ENCODE measurements at places on chromosomes 3 and 15.

GRCh38 chr3:123663977-123664376, 79.1 kb upstream of the HACD2 start:
- DNase-seq: no peak

DNA sequence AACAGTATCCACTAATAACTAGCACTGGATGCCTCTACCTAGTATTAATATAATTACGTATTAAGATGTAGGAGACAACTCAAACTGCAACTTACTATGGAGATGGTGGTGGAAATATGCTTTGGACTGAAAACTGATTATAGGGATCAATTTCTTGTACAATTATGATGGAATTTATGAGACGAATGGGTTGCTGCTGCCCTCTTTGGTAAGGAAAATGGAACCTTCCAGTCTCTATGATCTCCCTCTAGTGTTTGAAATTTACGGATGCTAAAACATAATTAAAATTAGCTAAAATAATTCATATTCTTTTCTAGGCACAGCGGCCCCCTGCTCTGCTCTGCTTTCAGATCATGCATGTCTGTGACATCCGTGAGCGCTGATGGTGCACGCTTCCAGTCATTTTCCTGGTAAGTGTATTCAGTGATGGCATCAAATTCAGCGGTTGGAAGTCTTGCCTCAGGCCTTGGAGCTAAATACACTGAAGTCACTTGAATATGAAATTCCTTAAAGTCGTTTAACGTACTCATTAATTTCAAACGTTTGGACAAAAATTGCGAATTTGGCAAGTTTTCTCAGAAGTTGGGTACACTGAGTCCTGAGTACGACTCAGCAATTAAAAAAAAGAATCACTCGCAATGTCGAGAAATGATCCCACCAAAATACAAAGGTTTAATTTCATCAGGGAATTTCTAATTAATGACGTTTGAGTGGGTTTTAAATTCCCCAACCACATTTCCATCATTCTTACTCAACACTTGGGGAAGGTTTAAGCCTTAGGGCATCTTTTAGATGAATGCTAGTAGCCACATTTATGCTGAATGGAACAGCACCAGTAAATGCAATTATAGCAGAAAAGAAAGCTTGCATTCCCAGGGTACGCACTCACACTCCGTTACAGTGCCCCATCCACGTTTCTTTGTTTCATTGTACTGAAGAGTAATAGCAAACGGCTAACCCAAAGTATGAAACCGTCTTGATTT, 132.6 kb downstream of the NR2F2 start:
- no peak for DNase-seq

- no peak for DNase-seq
Measured at GRCh38 chr3:5297895-5298294, 110.4 kb downstream of the EDEM1 start.

- DNase-seq: no peak
Measured at GRCh38 chr3:89239774-89240173, 132.4 kb downstream of the EPHA3 start.

GRCh38 chr3:61157414-61157813, 93.8 kb downstream of the FHIT start:
- DNase-seq: no peak

- DNase-seq: no peak
Measured at GRCh38 chr3:16663854-16664712, 58.9 kb upstream of the DAZL start.

DNA sequence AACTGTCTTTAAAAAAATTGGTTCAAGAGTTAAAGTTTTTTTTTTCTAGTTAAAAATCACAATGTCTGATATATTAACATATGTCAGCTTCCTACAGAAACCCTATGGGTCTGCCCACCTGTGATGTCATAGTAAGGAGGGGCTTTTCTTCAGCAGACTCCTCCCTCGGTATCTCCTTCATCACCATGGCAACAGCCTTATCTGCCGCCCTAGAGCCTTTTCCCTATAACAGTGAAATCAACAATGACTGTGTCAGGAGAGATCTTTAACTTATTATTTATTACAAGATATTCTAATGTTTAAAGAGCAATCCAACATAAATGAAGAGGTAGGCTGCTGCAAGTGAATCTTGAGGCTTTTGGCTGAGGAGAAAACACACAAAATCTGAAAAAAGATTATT, 138.7 kb downstream of the PEX5L start:
- DNase-seq: no peak

- DNase-seq: no peak
Measured at GRCh38 chr15:91953432-91953831, 99.9 kb downstream of the SLCO3A1 start.

DNA sequence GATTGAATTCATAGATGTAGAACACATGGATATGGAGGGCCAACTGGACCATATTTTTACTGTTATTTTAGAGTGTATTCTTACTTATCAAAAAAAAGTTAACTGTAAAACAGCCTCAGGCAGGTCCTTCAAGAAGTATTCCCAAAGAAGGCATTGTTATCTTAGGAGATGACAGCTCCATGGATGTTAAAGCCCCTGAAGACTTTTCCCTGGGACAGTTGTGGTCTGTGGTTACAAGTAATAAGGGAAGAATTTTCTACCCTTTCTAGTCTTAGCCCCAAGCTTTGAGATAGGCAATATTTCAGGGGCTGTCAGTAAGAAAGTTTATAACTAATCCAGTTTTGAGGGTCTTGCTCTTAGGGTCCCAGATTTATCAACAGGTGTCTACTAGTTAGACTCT, 62.5 kb downstream of the LRRC49 start:
- no peak for DNase-seq

GRCh38 chr3:20225769-20226168, 39.8 kb upstream of the SGO1 start:
- DNase-seq: no peak

DNA sequence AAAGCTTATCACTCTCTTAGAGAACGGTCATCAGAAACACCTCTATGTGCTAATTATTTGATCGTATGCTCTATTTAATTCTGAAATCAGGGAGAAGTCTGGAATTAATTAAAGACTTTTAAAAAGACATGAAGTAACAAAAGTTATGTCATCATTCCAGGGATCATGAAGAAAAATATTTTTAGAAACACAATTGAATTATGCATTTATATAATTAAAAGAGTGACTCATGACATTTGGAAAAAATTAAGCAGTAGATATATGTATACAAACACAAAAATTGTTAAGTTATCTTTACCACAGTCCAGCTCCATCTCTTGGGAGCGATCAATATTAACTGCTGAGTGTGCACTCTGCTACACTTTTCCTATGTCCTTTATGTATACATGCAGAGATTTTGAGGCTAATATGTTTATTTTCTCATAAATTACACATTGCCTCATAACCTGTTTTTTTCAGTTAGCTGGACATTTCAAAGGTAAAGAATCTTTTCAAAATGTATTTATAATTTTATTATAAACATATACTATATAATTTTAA, 717.7 kb downstream of the GBE1 start:
- DNase-seq: no peak

DNA sequence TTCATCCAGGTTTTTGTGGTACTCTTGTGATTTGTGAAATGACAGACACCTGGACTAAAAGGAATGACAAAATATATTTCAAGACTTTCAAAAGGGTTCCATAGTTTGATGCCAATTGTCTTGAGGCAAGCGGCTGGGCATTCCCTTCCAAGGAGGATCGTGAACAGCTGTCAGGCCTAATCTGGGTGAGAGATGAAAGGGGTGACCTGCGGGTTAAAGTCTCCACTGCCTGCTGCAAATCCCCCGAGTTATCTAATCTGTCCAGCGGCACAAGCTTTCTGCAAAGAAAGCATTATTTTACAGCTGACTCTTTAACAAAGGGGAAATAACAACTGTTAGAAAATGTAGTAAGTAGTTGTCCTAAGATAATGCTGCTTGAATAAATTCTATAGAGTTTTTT, 128.7 kb upstream of the MB21D2 start:
- DNase-seq: no peak

GRCh38 chr15:31098491-31098917, 3.0 kb downstream of the TRPM1 start:
- no peak for DNase-seq

DNA sequence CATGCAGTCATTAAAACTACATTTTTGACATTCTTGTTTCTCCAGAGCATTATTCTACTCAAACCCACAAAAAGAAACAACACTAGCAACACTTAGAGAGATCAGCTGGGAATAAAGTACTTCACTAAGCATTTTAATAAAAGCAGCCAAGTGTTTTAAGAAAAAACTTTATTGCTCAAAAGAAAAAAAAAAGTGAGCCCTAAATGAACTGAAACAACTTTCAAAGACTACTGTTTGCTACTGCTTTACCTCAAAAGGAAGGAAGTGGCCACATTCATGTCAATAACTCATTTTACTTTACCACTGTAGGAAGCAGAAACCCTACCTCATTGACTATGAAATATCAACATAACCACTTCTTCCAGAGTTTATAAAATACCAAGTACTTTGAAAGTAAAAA, 91.3 kb downstream of the UACA start:
- no peak for DNase-seq

GRCh38 chr3:55858302-55858701, 371.2 kb upstream of the WNT5A start:
- DNase-seq: no peak

DNA sequence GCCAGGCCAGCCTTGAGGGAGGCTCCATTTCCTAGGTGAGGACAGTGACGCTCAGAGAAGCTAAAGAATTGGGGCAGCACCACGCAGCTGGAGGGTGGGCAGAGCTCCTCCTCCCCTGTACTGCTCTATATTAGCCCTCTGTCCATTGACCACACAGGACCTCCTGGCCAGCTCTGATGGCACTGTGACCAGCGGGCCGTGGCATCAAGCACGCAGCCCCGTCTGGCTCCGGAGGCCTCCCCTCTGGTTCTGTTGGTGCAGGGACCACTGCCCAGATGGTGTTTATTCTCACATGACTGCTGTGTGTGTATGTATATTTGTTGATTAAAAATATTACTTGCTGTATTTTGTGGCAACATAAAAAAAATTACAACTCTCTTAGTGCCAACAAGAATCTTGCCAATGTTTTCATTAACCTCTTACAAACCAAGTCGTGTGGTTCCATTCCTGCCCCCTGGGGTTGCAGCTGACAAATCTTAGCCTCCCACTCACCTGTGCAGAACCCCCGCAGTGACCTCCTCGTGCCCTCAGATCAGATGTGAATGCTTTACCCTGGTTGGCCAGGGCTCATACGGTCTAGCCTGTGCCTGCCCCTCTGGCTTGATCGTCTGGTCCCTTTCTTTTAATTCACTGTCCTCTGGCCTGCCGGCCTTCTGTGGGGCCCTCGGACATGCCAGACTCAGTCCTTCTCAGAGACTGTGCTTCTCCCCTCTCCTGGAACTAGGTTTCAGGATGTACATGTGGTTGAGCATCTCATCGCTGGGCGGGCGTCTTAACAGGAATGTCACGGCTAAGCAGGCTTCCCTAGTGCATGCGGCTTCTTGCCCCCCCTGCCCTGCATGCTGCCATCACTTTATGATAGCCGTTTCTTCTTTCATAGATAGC, 14.8 kb downstream of the CHCHD6 start:
- DNase-seq: no peak

DNA sequence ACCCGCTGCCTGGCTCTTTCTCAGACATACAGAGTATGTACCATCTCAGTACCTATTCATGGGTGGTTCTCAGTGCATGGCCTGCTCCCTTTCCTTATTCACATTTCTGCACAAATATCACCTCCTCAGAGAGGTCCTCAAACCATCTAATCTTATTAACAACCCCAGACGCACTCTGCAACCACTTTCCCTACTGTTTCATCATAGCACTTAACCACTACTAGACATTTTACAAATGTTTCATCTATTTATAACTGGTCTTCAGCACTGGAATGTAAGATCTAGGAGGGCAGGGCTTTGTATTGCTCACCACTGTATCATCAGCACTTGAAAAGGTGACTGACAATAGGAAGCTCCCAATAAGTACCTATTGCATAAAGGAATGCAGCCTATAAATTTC, 45.1 kb downstream of the TNIK start:
- no peak for DNase-seq

DNA sequence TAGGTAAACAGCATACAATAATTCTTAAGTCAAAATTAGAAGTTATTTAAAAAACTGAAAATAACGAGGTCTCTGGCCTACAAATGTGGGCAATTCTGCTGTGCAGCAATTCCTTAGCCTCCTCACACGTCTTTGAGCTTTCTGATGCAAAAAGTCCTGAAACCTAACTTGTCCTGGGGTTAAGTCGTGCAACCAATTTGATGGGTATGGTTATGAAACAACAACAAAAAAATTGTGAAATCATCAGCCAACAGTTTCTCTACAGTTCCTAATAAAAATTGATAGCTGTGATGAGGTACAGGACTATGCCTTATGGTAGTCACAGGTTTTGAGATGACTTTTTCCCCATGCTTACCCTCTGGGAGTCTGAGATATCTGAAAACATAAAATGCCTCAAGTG, 6.5 kb upstream of the GLB1 start:
- no peak for DNase-seq

GRCh38 chr3:94360987-94361386, 298.1 kb downstream of the NSUN3 start:
- no peak for DNase-seq

DNA sequence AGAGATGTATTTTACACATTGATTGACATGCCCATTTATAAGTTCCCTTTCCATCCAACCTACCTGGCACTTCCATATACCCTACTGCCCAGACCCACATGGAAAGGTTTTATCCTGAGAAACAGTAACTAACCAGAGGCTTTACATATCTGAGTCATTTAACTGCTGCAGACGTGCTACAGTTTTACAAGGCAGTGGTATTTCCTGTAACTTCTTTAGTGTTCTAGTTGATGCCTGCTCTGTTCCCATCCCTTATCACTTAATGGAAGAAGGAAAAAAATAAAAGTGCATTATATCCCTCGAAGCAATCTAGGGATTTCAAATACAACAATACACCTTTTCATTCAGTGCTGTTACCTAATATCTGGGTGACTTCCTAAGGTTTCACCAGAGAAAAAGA, 107.1 kb downstream of the TMCO5A start:
- DNase-seq: no peak

- DNase-seq: no peak
Measured at GRCh38 chr15:44718180-44718926, 7.0 kb downstream of the B2M start.

DNA sequence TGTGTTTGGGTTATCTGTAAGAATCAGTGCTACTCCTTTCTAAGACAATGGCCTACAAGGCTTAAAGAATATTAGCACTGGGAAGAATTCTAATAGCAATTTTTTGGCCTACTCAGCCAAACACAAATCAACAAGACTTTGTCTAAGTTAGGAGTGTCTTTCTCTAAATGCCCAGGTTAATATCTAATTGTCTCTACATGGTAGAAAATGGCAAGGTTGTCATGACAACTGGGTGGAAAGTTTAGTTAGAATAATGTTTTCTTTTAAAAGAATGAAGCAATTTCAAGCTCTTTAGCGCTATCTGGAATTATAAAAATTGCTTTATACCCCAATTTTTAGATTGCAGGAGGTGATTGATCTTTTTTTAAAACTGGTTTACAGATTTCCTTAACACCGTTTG, 396.8 kb downstream of the TUSC7 start:
- DNase-seq: no peak

GRCh38 chr3:141223673-141224166, 7.9 kb upstream of the PXYLP1 start:
- DNase-seq: no peak

DNA sequence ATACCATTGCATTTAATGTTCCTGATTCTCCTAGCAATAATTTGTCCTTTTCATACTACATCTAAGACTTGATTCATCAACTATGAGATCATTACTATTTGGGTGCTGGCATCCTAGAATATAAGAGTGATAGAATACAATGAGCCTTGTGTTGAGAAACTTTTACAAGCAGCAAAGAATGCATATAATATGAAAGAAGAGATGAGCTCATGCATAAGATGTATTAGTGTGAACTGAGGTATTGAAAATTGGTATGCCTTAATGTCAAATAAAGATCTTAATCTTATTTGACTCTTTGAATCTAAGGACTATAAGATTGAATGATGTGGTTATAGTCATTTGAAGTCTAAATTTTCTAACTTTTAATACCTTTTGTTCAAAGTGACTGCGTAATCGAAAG, 220.0 kb upstream of the ARHGEF26 start:
- DNase-seq: no peak
